ENCODE measurements at places on chromosomes 3 and 15.

DNA sequence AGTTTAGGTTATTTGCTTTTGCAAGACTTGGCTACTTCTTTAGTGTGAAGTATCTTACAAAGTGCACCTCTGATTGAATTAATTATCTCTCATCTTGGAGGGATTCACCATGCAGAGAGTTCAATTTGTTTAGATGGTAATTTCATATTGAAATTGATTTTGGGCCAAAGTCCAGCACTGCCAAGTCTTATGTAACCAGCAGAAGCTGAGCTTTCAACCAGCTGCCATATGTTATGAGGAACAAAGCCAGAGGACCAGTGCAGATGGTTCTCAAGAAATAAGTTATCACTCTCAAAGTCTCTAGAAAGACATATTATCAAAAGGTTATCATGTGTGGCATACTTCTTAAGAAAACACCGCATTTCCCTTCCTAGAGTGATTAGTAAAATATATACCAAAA, 29.0 kb downstream of the ABHD6 start:
- DNase-seq, result no peak

- no peak for DNase-seq
Measured at GRCh38 chr15:57867970-57868798, 161.7 kb downstream of the POLR2M start.

DNA sequence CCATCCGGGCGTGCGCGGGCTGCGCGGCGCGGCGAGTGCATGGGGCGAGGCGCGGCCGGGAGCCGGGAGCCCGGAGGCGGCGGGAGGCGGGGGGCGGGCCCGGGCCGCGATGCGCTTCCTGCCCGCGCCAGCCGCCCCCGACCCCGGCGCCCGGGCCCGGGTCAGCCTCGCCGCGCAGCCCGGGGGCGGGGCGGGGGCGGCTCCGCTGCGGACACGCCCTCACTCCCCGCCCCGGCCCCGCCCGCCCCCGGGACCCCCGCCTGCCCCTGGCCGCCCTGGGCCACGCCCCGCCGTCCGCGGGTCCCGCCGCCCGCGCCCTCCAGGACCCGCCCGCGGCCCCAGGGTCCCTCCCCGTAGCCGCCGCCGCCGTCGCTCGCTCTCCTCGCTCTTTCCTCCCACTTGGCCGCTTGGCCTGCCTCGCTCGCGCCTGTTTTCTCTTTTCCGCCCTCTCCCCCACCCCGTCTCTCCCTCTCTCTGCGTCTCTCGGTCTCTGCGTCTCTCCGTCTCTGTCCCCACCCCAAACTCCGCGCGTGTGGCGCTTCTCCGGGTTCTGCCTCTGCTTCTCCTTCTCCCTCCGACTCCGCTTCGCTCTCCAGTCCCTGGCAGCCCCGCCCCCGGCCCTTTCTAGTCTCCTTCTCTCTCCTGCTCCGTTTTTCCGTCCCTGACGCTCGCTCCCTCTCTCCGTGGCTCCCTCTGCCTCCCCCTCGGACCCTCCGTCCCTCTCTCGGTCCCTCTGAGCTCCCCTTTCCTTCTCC, at the start of gene PLXND1:
PLXND1 (minus strand) TSS at position 41 of the 755 bp plus-strand sequence; CDS start at position 4, 37 bp downstream.
- peak; percentile 75 for DNase-seq

DNA sequence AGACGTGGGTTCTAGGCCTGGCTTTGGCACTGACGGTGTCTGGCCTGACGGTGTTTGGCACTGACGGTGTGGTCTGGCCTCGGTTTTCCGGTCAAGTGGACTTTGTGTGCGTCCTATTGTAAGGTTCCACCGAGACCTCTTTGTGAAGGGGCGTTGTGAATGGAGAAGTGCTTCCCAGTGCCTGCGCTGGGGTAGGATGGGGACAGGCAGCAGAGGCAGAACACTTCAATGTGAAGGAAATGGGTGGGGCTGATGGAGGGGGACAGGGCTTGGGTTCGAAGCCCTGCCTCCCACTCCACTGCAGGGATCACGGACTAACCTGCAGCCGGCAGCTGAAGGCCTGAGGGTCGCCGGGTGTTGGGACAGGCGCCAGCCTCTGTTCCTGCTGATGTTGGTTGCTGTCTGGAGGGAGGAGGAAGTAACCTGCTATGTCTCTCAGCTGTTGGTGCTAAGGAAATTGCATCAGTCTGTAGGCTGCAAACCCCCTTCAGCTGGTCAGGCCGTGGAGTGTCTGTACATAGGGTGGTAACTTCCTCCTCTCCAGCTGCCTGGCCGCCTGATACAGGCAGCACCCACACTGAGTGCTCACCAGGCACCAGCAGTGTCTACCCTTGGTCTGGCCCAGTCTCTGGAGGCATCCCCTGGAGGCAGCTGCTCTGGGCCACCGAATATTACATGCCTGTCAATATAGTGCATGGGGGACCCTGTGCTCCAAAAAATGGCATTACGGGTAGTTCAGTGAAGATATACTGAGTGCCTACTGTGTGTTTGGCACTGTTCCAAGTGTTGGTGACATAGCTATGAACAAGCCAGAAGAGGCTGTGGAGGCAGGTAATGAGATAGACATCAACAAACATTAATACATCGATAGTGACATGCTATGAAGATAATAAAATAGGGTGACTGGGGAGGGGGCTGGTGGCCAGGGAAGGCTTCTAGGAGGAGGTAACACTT, 1.1 kb downstream of the TM6SF1 start:
- DNase-seq, result peak; percentile 15

GRCh38 chr15:51931638-51932037, 39.9 kb downstream of the LEO1 start:
- DNase-seq, result no peak

DNA sequence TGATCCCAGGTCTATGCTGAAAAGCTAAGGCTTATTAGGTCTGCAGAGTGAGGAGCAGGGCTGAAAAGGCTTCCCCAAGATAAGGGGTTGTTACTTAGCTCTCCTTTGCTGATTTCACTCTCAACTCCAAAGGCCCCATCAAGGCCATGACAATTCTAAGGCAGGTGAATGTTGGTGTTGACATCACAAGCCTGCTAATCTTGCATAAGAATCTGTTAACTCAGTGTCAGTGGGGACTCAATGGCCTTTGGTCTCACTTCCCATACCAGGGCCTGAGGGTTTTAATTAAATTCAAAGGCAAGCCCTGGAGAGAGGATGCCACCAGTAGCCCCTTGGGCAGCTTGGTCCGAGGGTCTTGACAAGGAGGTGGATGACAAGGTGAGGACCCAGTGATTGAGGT, 9.4 kb upstream of the ALAS1 start:
- no peak for DNase-seq

- no peak for DNase-seq
Measured at GRCh38 chr3:122057671-122058070, 2.5 kb downstream of the CD86 start.

GRCh38 chr3:18033581-18034108, 291.2 kb upstream of the TBC1D5 start:
- no peak for DNase-seq
